ENCODE measurements at places on chromosomes 7 and 10.

DNA sequence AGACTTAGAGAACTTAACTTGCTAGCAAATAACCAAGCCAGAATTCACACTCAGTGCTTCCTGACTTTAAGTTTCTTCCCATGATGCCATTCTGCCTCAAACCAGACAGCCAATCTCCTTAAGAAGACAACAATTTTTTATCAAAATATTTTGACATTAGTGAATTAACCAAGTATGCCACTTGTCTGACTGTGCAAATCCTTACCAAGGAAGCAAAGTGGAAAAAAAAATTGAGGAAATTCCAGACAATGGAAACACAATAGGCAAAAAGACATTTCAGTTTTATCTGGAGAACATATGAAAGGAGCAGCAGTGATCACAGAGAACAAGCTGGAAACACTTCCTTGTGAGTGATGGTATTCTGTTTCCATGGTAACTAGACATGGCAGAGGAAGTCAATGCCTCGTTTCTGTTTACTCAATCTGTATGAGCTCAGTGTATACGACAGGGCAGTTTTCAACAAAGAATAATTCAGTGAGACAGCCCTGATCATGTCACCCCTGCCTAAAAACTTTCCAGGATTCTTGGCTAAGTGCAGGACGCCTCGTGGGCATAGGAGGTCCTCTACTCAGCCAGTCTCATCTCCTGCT is 114.2 kb downstream of the DYNC1I1 start:
- DNase-seq: no peak

DNA sequence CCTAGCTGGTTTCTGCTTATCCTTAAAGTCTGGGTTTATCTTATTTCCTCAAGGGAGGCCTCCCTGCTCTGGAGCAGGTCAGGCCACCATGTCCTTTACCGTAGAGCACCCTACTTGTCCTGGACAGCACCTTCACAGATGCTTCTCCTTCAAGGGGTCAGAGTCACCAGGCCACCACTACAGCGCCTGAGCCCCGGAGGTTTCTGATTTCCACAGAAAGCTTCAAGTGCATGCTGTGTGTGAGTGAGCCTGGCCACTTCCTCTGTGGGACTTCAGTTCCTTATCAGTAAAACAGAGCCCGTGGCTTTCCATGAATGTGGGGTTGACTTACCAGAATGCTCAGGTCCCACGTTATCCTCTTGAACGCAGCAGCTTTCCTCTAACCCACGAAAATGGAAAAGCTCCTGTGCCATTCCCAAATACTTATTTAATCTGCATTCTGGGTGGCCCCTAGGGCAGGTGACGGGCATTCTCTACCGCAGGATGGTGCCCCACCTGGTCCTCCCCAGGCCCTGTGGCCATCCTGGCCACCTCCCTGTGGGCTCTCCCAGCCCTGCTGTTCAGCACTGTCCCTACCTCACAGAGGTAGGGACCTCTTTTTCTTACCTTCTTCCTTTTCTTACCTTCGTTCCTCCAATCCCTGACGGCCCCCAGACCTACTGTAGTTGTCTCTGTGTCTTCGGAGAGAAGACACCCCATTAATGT is 1.4 kb upstream of the DOCK1 start:
- no peak for DNase-seq

GRCh38 chr10:61821153-61821552 is 80.3 kb upstream of the ARID5B start:
- no peak for DNase-seq

DNA sequence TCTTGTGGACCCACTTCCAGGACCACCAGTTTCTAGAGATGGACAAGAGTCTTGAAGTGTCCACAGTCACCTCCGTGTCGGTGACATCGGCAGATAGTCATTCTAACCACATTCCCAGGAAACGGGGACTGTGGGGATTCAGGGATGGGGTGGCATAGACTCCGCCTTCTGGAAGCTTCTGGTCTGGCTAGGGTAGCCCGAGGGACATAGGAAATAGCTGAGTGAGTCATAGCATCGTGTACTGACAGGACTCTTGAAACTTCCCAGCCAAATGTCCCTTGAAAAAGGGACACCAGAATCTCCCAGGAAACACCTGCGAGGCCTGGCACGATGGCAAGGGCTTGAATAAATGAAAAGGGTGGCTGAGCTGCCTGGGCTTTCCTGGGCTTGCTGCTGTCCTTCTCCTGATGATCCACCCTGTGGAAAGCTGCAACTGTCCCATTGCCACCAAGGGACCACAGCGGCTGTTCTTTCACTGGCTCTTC is 84.1 kb upstream of the LRRC4 start:
- DNase-seq: no peak

DNA sequence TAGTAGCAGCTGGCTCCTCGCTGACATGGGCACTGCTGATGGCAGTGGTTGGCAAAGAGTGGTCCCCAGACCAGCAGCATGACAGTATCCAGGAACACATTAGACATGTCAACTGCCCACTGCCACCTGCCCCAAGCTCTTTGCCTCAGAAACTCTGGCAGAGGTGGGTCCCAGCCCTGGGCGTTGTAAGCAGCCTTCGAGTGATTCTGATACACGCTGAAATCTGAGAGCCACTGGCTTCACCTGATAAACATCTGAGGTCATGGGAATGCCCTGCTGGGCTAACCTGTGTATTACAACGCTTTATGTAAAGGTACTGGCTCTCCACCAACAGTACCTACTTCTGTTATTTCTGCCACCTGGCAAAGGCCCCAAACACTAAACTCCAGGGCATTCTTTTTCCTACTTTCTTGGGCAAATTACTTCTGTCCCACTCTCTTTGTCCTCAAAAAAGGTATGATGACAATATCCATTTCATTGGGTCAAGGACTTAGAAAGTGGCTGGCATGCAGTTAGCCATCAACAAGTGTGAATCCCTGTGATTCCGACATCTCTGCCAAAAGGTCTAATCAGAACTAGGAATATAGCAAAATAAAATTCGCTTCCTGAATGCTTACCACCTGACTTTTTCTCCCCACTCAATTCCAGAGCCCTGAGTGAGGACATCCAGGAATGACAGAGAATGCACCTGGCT is 9.2 kb downstream of the SGMS1 start:
- peak; percentile 22 for DNase-seq

GRCh38 chr7:107076781-107077698 is 32.5 kb downstream of the PRKAR2B start:
- DNase-seq: no peak

- no peak for DNase-seq
Measured at GRCh38 chr10:25768167-25768566, 165.9 kb upstream of the MYO3A start.

DNA sequence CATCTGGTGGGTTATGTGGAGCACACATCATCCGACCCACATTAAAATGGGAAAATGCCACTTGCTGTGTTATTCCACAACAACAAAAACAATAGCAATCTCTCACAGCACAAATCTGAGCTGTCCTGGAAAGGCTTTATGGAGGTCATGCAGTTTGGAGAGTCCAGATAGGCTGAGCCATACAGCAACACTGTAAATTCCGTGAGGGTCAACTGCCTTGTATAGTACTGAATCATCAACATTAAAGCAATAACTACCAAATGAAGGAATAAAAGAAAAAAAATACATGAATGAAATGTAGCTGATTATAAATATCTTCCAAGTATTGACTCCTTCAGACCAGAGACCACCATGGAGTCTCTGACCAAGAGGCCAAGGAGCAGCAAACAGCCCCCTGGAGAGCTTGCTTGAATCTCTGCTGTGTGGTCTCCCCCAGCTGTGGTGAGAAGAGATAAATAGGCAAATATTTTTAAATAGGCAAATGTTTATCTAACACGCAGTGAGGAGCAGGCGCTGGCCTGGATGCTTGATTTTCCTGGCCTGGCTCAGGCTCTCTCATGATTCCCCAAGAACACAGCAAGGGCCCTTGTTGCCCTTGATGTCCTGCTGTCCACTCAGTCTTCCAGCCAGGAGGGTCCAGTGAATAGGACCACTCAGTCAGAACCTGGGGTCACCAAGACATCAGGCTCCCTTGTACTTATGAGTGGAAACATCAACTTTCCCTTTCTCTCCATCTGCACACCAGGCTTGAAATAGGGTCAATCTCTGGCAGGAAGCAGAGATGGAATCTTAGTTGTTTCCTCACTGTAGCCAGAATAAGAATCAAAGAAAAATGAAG is 1021.3 kb downstream of the XPNPEP1 start:
- DNase-seq: no peak

Data from activated naive CD8-positive, alpha-beta T cell treated with anti-CD3 and anti-CD28 coated beads for 36 hours (primary cell).